ENCODE measurements at places on chromosomes 5 and 9.

- no peak for DNase-seq
These were observed 1381.8 kb downstream of the EFNA5 start for GRCh38 chr5:106288979-106289378.

DNA sequence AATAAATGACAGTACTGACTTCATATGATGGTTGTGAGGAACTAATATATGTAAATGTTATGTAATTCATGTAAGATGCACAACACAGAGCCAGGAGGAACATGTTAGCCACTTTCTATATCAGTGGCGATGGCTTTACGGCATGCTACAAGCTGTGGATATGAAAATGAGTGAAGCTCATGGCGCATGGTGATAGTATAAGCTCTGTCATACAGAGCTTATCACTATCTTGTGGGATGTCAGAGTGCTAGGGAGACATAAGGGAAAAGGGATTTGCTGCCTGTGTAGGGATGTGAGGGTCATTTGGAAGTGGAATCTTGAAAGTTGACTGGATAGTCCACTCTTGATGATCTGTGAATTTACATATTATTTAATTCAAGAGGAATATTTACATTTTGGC is 13.6 kb downstream of the CPEB4 start:
- no peak for DNase-seq

DNA sequence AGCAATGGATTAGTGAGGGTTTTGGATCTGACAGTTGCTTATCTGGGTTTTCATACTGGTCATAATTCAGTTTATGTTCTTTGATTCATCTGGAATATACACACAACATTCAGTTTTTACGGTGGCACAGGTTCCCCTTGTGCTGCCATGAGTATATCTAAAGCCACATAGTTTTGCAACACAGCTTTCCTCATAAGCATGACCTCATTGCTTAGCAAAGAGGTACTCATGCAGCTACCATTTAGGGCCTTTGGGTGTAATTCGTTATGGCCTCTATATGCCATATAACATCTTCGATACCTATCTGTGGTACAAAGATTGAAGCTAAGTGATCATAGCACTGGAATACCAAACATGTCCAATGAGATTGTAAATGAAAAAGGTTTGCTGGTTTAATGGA is 2.9 kb upstream of the RBM22 start:
- DNase-seq, result no peak

GRCh38 chr9:98099898-98100297 is 19.1 kb downstream of the TRIM14 start:
- DNase-seq, result no peak
